Inflammatory macrophage treated with lipopolysaccharide for 1 hour (primary cell): ENCODE measurements at places on chromosomes 5 and 9.

- no peak for DNase-seq
These were observed 6.5 kb upstream of the BTNL3 start for GRCh38 chr5:180982008-180982741.

DNA sequence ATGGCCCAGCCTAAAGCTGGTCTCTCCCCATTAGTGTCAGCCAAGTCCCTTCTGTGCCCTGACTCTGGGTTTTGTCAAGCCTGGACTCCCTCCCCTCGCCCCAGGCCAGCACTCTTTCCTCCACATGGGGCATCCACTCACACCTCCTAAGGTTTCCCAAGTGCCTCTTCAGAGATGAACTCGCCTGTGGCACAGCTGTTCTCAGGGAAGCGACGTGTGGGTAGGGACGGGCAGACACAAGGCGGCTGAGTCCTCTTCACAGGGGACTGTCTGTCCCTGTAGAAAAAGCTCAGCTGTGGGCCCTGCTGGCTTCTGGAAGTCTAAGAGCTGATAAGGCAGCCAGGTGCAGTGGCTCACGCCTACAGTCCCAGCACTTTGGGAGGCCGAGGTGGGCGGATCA lies 78.5 kb downstream of the CACNA1B start:
- no peak for DNase-seq

DNA sequence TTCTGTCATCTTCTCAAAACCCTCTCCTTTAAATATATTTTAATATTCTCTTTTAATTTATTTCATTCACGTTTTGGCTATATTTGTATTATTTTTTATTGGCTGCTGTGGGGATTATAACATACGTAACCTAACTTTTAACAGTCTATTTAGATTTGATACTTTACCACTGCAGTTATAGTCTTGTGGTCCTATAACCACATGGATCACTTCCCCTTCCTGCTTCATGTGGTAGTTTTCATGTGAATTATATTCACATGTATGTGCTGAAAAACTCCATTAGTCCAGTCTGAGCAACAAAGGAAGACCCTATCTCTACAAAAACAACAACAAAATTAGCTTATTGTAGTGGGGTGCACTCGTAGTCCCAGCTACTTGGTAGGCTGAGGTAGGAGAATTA lies 34.3 kb downstream of the CENPP start:
- DNase-seq = peak; percentile 6

GRCh38 chr5:172969921-172970320 lies 10.7 kb downstream of the RPL26L1 start:
- no peak for DNase-seq

DNA sequence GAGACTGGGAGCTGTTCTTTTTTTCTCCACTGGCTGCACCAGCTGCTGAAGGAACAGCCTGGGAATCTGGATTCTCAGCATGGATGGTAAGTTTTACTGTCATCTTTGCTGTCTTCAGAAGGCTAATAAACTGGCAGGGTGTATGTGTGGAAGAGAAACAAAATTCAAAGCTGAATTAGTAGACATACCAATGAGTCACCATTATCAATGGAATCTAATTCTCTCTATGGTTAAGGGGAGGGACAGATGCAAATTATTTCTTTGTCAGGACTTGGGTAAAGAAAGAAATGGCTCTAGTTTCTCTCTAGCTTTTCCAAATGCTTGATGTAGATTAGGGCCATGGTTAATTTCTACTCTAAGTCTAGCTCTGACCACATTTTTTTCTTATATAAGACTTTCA lies 154.2 kb downstream of the MPDZ start:
- DNase-seq = no peak

GRCh38 chr9:131734165-131734610 lies 5.7 kb downstream of the RAPGEF1 start:
- peak; percentile 81 for DNase-seq

DNA sequence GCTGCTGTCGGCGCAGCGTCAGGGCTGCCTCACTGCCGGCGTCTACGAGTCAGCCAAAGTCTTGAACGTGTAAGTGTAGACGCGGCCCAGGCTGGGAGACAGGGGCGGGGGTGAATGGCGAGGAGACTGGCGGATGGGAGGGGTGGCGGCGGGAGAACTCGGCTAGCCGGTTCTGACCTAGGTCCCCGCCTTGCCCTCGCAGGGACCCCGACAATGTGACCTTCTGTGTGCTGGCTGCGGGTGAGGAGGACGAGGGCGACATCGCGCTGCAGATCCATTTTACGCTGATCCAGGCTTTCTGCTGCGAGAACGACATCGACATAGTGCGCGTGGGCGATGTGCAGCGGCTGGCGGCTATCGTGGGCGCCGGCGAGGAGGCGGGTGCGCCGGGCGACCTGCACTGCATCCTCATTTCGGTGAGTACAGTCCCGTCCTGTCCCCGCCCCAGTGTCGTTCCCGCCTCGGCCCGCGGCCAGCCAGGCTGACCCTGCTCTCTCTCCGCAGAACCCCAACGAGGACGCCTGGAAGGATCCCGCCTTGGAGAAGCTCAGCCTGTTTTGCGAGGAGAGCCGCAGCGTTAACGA lies 745 bp downstream of the GADD45G start:
- peak; percentile 84 for DNase-seq
